H1 (cell line): ENCODE measurements at places on chromosomes 12 and 14.

DNA sequence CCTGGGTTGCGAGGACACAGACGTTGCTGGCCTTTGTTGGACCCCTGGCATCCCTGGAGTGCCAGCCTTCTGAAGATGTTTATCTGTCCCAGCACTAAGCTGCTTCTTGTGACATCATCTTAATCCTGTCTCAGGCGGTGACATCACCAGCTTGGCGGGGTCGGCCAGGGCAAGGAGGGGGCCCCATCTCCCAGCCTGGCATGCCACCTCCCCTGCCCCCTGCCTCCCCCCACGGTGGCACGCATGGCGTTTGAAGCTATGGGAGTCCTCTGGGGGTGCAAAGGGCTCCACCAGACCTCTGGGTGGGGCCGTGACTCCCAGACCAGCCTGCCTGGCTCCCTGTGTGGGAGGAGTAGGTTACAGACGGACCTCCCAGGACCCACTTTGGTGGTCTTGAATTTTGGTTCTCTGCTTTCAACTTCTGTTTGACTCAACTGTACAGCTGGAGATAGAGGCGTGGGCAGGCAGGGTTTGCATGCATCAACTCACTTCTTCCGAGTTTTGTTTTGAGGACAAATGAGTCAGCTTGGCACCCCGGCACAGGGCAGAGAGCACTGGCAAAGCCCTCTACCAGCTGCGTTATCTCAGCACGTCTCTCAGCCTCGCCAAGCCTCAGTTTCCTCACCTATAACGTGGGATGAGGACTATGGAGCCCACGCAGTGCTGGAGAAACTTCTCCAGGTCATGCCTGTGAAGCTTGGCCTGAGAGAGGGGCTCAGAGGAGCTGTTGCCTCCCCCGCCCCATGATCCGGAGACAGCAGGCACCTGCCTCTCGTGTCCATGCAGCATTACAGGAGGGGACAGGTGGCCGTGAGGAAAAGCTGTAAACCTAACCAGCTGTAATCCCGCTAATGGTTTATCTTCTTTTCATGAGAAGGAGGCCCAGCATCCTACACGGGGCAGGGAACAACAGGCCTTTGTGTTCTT, 38.8 kb upstream of the EML1 start:
- no peaks in the 10 kb centered on the region for H3K27me3 ChIP-seq
- no peak overlapping the region for H3K4me3 ChIP-seq
- DNase-seq = no peak
- H3K36me3 ChIP-seq = no peaks in the 10 kb centered on the region
- H3K27ac ChIP-seq = no peak overlapping the region
- no peaks in the 10 kb centered on the region; the same call in 1 of the 2 replicates for H3K4me1 ChIP-seq

DNA sequence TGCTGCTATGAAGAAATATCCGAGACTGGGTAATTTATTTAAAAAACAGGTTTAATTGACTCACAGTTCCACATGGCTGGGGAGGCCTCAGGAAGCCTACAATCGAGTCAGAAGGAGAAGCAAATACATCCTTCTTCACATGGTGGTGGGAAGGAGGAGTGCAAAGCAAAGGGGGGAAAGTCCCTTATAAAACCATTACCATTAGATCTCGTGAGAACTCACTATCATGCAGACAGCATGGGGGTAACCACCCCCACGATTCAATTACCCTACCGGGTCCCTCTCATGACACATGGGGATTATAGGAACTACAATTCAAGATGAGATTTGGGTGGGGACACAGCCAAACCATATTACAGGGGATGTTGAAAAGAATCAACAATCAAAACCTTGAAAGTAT, 74.9 kb downstream of the PPM1H start:
- no peaks in the 10 kb centered on the region; the same call in 1 of the 2 replicates for H3K36me3 ChIP-seq
- no peak for DNase-seq
- H3K4me1 ChIP-seq = peaks cover 18% of the 10 kb centered on the region
- no peak overlapping the region for H3K4me3 ChIP-seq

GRCh38 chr12:48156652-48157017, 680 bp downstream of the ASB8 start:
- peak overlapping the region; percentile 94 for H3K4me3 ChIP-seq
- no peak overlapping the region for H3K27ac ChIP-seq
- H3K36me3 ChIP-seq = no peaks in the 10 kb centered on the region
- no peaks in the 10 kb centered on the region for H3K27me3 ChIP-seq

GRCh38 chr14:32531942-32532515, 202.9 kb downstream of the AKAP6 start:
- no peak overlapping the region for H3K4me3 ChIP-seq
- no peaks in the 10 kb centered on the region for H3K36me3 ChIP-seq
- H3K4me1 ChIP-seq = no peaks in the 10 kb centered on the region
- no peak for DNase-seq
- no peaks in the 10 kb centered on the region for H3K27me3 ChIP-seq
- H3K27ac ChIP-seq = no peak overlapping the region

DNA sequence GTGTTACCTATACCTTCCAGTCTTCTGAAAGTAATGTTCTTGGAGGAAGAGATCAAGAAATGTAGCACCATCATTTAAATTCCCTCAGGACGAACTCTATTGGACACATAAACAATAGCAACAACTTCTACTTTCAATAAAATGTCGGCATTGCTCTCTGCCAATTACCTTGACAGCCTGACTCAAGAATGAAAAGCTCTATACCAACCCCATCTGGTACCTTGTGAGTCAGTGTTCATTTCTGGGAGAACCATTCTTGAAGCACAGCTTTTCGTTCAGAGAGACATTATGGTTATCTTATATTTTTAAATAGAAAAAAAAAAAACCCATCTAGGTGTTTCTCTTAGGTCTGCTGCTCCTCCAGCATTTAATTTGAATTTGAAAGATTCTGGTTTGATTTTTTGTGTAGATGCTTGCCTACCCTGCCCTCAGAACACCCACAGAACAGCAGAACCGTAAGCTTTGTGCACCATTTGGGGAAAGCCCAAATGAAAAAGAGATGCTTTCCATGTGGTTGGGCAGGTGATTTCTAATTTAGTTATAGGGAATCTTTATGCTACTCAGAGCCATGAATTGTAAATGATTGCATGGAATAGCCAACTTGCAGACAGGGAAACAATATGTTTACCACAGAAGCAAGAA, 156.0 kb downstream of the SAMD4A start:
- H3K27ac ChIP-seq = no peak overlapping the region
- no peaks in the 10 kb centered on the region for H3K4me1 ChIP-seq
- H3K4me3 ChIP-seq = no peak overlapping the region
- no peaks in the 10 kb centered on the region for H3K27me3 ChIP-seq
- no peaks in the 10 kb centered on the region for H3K36me3 ChIP-seq

DNA sequence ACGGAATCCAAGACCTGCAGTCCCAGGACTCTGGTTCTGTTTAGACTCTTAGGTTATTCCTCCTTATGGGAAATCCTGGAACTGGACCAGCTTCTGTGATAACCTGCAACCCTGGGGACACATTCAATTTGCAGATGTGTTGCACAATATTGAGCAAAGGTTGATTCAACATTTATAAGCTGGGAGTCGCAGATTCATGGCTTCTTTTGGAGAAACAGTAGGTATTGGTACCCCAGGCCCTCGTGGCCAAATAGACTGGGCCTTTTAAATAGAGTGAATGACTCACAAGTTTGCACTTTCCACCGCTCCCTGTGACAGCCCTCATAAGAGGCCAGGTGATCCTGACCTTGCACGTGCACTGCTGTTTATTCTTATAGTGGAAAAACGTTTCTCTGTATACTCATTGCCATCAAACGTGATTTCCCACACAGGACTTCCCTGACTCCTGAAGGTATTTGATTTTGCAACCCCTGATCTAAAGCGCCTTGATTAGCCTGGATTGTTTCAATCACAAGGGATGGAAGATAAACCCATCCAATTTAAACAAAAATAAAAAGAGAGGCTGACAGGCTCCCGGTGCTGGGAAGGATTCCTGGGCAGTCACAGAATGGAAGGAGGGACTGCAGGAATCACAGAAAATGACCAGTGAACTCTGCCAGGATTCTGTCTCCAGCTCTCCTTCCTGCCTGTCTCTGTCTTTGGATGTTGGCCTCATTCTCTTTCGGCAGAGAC, 98.0 kb downstream of the VCPKMT start:
- no peak overlapping the region for H3K27ac ChIP-seq
- no peak for DNase-seq
- H3K4me1 ChIP-seq = no peaks in the 10 kb centered on the region
- H3K36me3 ChIP-seq = no peaks in the 10 kb centered on the region

GRCh38 chr14:78605897-78606500, 435.8 kb downstream of the NRXN3 start:
- no peaks in the 10 kb centered on the region for H3K27me3 ChIP-seq
- no peaks in the 10 kb centered on the region for H3K36me3 ChIP-seq
- no peaks in the 10 kb centered on the region for H3K4me1 ChIP-seq
- H3K4me3 ChIP-seq = no peak overlapping the region
